ENCODE measurements at places on chromosomes 5 and 9.

GRCh38 chr5:58122848-58123392, 337.0 kb downstream of the PLK2 start:
- no peak for DNase-seq

- DNase-seq = no peak
These were observed 12.5 kb upstream of the LHX2 start for GRCh38 chr9:123998970-123999621.

DNA sequence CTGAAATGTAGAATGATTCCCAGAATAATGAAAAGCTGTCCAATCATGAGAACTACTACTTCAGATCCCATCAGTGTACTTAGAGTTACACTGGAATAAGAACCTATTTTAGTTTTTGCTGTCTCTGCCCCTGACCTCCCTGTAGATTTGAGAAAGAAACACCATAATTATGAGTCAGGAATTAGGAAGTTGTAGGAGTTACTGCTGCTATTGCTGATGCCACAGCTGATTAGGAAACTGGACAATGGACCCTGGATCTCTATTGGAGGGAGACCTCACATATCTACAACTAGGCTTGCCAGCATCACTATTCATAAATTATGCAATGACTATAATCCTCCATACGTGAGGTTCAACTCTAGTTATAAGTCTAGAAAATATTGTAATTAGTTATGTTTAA, 48.8 kb upstream of the EDIL3 start:
- no peak for DNase-seq

DNA sequence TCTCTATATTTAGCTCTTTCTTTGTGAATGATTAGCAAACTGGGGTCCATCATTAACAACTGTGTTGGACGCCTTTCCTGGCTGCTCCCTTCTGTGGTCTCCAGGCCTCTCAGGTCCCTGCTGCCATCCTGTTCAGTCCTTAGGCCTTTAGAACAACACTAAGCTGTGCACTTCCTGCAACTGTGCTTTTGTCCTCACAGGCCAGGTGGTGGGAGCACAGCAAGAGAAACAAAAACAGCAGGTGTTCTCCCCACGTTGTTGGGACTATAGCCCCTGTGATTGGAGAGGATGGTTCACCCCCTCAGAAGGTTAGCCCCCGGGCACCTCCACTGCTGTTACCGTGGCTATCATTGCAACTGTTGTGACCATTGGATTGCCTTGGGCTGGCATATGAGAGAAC, 41.7 kb upstream of the CLINT1 start:
- DNase-seq = no peak

DNA sequence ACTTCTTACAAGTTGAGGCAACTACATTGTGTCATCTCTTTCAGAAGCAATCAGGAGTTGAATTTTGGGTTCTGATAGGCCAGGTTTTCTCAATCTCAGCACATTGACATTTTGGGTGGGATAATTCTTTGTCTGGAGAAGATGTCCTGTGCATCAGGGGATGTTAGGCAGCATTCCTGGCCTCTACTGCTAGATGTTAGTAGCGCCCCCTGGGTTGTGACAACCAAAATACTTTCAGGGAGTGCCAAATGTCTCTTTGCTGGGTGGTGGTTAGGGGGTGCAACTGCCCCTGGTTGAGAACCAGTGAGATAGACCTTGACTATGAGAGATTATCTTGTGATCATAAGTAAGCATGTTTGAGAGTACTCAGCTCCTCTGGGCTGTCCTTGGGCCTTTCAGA, 164.3 kb upstream of the KLF9 start:
- no peak for DNase-seq

- peak; percentile 11 for DNase-seq
These were observed 62.4 kb upstream of the FSD1L start for GRCh38 chr9:105385381-105385985.

DNA sequence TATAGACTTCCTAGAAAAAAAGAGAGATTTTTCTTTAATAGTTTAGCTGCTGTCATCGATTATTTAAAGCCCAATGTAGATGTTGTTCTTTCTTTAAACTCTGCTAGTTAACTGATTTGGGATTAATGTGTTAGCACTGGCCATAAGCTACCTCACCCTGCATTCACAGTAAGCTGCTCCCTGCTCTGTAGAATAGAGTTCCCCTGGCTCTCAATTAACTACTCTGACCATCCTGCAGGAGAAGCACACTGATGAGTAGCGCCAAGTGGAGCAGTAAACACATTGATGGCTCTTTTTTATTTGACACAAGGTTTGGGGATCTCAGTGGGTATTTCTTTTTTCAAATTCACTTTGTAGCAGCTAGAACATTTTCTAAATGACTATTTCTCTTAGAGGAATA, 807.9 kb upstream of the ZNF608 start:
- DNase-seq = no peak

DNA sequence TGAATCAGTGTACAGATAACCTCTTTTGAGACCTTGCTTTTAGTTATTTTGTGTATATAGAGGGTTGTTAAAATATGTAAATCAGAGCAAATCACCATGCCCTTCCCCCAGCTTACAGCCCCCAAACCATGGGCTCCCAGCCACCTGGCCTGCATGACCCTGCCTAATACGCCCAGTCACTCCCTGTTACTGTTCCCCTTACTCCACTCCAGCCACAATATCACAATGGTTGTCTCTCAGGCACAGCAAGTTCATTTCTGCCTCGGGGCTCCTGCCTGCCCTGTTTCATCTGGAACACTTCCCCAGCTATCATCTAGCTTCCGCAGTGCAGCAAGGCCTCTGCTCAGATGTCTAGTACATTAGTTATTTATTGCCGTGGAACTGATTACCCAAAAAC, 5.0 kb upstream of the CARD19 start:
- DNase-seq = peak; percentile 4

DNA sequence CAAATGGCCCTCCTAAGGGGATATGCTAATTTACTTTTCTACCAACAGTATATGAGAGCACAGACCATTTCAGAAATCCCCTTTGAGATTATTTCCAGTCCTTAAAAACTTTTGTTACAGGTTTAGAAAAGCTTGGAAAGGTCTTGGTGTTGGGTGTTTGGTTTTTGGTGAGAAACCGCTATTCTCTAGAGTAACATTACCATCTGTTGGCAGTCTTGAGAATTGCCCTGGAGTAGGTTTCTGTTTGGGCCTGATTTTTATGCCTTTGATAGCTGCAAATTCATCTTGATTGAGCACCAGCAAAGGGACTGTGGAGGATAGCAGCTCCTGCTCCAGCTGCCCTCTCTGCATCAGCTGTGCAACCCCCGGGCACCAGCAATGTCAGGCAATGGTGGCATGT, 8.0 kb downstream of the NUDT2 start:
- DNase-seq = no peak

DNA sequence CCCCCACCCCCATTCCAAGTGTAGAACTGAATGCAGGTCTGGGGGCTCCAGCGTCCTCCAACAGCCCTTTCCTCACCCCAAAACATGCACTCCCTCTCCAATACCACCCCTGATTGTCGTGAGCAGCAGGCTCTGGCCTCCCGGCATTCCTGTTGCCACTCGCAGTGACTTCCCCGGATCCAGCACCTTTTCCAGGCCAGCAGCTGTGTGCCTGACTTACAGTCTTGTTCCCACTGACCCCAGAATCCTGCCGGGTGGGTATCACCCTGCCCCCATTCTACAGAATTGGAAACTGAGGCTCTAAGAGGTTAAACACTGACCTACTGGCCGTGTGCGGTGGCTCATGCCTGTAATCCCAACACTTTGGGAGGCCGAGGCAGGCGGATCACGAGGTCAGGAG, 127.2 kb downstream of the OLFM1 start:
- DNase-seq = no peak

- DNase-seq = no peak
These were observed 255.2 kb upstream of the TNC start for GRCh38 chr9:115373000-115373709.

GRCh38 chr5:65041296-65042158, 272.8 kb downstream of the CWC27 start:
- DNase-seq = no peak

DNA sequence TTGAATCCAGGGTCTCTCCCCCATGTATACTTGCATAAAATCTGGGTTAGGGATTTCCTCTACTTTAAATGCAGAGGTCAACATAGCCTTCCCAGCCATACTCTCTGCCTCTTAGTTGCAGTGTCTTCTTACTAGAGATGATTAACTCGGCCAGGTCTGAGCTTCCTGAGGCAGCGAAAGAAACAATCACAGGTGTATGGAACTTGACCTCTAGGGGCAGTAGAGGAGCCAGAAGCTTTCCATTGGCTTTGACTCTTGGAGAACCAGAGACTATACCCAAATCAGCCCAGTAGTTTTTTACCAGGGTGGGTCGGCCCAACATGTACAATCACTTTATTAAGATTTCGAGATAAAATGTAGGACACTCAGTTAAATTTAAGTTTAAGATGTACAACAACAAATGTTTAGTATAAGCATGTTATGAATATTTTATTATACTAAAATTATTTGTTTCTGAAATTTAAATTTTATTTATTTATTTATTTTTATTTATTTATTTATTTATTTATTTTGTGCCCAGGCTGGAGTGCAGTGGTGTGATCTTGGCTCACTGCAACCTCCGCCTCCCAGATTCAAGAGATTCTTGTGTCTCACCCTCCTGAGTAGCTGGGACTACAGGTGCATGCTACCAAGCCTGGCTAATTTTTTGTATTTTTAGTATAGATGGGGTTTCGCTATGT, 48.0 kb upstream of the DMRT3 start:
- DNase-seq = no peak

DNA sequence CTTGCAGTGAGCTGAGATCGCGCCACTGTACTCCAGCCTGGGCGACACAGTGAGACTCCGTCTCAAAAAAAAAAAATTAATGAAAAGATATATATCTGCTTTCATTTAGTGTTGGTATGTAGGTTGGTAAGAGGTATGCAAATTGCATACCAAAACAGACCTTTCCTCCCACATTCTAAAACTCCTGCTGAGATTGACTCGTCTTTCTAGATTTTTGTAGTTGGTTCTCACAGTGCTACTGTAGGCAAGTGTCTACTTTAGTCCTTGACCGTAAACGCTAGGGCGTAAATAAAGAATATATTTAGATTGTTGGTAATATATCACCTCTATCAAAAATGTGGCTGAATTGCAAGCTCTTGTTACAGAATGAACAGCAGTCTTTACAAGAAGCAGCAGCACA, 445.9 kb downstream of the CHSY3 start:
- no peak for DNase-seq

All from activated CD4-positive, alpha-beta T cell treated with anti-CD3 and anti-CD28 coated beads for 1 hour (primary cell).